ENCODE measurements at places on chromosomes 4 and X.

DNA sequence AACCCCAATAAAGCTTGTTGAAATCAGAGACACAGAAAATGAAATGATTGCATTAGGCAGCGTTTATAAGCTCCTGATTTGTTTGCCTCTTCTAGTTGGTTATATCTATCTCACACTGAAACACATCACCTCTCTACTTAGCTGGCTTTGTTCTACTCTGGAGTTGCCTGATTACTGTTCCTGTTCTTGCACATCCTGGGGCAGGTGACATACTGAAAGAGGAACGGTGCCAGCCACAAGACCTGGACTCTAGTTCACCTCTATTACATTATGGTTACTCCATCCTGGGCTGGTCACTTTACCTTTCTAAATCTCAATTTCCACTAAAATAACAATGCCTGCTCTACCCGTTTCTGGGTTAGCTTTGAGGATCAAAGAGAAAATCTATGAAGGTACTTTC lies 47.9 kb downstream of the TRIM2 start:
- no peak for DNase-seq

DNA sequence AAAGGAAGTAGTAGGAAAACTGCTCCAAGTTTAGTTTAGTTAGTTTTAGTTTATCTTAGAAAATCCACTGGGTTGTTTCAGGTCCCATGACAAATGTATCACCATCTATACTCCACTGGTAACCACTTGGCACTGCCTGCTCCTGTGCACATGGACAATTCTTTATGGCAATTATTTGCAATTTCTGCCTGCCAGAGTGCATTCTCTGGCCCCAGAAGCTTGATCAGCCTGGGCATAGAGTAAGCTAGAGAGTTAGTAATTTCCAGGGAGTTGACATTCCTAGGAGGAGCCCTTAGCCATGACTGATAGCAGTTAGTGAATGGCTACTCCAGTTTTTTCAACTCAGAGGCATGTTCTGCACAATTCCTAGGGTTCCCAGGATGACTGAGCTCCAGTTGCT lies 203.2 kb upstream of the FGF13 start:
- DNase-seq, result no peak

- no peak for DNase-seq
These were observed 54.1 kb downstream of the RPS6KA3 start for GRCh38 chrX:20212486-20213089.

GRCh38 chrX:39736216-39737211 lies 361.2 kb downstream of the BCOR start:
- no peak for DNase-seq

DNA sequence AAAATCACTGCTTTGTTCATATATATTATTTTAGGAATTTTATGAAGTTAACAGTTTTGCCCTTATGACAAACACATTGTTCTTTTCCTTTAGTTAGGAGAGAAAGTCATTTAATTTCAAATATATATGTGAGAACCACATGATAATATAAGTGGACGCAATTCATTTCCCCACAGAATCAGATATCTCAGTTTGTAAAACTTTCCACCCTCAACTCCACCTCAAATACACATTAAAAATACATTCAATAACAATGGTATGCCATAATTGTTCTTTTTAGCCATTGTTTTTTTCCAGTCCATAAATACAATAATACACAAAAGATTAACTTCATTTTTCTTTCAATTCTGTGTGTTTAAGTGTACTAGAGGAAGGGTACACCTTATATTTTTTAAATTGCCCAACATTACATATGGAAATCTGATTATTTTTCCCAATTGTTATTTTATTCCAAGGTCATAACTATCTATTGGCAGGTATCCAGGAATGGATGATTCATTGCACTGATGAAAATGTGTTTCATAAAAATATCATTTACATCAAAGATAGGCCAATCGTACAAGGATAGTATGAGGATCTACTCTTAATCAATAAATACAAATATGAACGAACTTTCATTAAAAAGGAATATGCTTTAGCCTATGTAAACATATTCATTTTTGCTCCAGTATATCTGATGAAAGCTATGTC lies 125.0 kb downstream of the PPP3CA start:
- no peak for DNase-seq

GRCh38 chrX:113400193-113400704 lies 559.6 kb upstream of the AMOT start:
- no peak for DNase-seq

DNA sequence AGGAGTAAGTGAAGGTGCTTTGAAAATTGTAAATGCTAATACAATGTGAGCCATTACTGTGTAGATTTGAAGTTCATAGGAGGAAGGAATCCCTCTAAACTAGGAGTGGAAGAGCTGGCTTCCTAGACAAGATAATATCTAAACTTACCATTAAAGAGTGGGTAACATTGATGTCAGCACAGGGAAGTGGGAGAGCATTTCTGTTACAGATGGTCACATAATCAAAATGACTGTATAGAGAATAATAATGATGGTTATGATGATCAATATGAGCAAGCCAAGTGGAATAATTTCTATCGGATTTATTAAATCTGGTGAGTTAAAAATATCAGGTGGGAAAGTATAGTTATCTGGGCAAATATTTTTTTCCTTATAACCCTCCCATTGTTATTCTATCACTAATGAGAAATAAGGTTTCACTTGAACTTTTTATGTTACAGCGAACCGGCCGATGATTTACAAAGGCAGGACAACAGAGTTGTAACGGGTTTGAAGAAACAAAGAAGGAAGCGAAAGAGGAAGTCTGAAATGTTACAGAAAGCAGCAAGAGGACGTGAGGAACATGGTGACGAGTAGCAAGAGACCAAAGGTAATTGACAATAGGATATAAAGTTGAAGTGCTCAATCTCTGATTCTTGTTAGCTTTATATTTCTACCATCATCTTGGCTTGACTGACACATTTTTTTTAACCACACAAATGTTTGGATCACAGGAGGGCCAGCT lies 43.5 kb downstream of the FMR1NB start:
- DNase-seq, result no peak

DNA sequence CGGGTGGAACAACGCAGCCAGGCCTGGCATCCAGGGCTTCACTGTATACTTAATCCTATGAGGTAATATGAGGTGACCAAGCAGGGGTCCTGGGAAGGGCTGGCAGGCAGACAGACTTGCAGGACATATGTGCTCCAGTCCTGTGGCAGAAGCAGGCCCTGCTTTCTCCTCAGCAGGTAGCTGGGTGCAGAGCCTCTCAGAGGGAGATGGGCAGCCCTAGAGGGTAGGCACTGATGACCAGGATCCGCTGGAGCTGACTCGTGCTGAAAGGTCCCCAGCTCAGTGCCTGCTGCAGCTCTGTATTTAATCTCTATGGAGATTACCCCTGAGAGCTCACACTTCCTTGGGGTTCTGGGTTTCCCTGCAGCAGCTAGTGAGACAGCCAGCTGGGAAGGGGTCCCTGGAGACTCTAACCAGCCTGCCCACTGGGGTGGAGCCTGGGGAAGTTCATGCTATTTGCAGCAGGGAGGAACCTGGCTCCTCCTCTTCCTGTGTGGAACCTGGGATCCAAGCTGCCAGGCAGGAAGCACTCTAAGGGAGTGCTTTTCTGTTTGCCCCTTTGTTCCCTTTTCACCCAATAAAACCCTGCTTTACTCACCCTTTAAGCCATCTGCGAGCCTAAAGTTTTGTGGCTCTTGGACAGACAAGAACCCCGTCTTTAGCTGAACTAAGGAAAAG lies 339.2 kb downstream of the DCAF12L2 start:
- no peak for DNase-seq

DNA sequence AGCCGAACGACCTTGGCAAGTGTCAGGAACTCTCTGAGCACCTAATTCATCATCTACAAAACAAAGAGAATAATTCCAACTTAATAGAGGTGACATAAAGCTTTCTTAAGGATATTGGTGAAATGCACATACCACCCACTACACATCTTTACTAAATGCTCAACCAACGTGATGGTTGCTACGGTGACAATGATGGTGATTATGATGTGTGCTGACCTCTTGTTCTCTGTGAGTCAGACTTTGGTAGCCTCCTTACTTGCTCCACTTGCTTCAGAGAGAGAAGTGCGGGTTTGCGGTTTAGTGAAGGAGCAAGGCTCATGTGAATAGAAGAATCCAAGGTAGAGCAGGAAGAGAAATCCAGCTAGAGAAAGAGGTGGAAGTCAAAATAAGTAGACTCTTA lies 52.8 kb upstream of the CLNK start:
- no peak for DNase-seq

- no peak for DNase-seq
These were observed 194.3 kb downstream of the AFAP1 start for GRCh38 chr4:7745301-7745885.

DNA sequence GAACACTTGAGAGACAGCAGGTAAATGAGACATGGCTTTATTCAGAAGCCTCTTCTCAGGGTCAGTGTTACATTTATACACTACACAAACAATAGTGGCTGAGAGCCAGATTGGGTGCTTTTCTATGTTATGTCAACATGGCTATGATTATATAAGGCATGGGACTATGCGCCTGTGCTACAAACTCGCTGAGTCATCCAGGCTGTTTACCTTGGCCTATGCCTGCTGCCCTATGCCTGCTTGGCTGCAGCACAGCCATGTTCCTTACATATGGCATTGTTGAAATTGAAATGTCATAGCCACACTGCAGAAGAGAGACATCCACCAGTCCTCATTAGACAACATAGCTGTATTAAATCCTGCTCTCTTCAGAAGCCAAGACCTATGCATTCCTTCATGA lies 236.3 kb upstream of the NWD2 start:
- no peak for DNase-seq

- DNase-seq, result no peak
These were observed 37.6 kb upstream of the CRMP1 start for GRCh38 chr4:5930456-5930855.

DNA sequence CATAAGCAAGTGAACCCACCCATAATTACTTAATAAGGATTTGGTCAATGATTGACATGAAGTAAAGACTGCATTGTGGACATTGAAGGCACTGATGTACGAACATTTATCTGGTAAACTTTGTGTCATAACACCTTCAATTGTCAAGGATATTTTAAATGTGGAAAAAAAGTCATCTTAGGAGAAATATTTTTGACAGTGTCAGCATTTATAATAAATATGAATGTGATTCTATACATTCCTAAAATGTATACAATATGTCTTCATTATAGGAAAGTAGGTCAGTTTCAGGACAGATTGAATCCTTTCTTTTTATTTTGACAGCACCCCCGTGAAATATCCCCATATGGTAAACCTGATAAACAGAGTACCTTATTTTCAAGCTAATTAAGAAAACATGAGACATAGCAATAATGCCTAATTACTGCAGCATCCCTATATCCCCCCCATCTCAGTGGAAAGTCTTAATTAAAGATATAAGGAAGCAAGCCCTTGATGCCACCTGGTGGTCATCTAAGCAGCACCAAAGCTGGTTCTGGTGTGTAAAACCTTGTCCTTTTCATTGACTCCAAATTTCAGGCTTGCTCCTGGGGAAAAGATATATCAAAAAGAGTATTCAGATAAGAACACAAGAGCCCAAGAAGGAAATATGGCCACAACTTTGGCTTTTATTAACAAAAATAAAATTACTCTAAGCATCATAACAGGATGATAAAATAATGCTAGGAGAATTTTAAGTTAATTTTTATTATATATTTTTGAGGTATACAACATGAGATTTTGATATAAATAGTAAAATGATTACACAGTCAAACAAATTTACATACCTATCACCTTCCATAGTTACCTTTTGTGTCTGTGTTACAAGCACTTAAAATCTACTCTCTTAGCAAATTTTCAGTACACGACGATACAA lies 379.7 kb downstream of the TLL1 start:
- no peak for DNase-seq

- DNase-seq, result no peak
These were observed 125.2 kb downstream of the PACRGL start for GRCh38 chr4:20825505-20825904.
